ENCODE measurements at places on chromosomes 3 and 15. TPM values are rescaled to one million over a fixed set of nuclear protein-coding genes. Genes with fewer than 3 reads are reported as not detected.
A peak's percentile ranks its signal among the peaks of the same experiment; 100 is the strongest.

DNA sequence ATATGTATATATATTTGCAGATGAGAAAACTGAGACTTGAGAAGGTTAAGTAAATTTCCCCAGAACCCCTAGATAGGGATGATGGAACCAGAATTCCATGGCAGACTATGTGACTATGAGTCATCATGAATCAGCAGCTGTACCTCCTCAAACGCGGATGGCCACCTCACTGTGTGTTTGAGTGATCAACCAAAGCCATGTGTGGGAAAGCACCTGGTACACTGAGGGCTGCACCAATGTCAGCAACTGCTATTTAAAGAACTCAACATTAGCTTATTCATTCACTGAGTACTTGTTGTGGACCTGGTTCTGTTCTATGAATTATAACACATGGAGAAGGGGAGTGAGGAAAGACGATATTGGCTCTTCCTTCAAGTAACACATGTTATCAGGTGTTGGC, 377.0 kb downstream of the GAP43 start:
- ATAC-seq: peak; percentile 82

GRCh38 chr3:58361866-58362265, 29.2 kb downstream of the PXK start:
- no peak for ATAC-seq

DNA sequence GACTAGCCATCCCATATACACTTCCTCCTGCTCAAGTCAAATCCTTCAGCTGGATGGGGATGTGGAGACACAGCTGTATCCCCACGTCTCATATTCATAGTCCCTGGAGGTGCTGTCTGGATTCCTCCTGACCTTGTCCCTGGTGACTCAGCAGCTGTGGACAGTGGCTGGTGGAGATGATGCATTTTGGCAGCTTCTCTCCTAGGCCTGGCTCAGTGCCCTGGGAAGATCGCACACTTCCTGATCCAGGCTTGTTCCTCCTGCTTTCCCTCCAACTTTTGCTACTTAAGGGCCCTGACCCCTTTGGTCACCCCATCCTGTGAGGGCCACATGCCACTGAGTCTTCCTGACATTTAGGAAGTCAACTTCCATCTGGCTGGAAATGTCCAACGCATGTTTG, 44.4 kb downstream of the ADAMTSL3 start:
- ATAC-seq: no peak

- ATAC-seq: no peak
Measured at GRCh38 chr3:123229145-123229544, 27.4 kb downstream of the SEC22A start.

GRCh38 chr3:7112523-7113056, 251.7 kb downstream of the GRM7 start:
- ATAC-seq: no peak

- ATAC-seq: peak; percentile 30
Measured at GRCh38 chr15:65086680-65087111, 10.2 kb downstream of the KBTBD13 start.

DNA sequence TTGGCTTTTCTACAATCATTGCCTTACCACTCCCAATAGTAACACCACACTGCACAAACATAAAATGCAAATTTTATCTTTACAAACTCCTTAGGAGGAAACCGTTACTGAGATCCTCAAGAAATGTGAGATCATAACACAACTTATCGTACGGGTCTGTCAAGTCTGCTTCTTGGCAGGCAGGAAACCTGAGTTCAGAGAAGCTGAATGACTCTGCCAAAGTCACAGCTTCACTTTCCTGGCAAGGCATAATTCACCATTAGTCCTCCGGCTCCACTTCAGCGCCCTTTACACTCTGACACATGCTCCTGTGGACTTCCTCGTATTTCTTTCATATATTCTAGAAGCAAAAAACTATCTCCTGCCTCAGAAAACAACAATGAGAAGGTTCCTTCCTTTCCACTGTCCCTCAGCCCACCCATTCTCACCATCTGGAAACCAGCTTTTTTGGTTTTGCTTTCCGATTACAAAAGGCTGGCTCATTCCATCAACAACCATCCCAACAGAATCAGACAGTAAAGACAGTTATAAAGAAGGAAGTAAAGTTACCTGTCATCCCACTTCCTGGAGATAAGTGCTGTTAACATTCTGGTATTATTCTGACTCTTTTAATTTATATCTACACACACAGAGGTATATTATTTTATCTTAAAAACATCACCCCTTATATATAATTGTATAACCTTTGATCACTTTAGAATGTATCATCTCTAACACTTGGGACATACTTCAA, 223.4 kb downstream of the STT3B start:
- ATAC-seq: peak; percentile 81

DNA sequence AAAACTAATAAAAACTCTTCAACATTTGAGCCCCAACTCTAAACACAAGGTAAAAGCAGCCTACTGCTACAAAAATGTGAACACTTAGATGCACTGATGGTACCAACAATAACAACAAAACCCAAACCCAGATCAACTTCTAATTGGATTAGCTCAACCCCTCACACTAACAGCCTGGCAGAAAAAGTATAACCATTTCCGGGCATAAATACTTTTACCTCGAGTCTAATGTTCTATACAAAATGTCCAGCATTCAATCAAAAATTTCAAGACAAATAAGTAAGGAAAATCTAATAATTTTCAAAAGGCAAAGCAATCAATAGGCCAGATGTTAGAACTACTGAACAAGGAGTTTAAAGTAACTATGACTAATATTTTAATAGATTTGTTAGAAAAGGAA, 303.3 kb downstream of the ARRDC4 start:
- no peak for ATAC-seq

DNA sequence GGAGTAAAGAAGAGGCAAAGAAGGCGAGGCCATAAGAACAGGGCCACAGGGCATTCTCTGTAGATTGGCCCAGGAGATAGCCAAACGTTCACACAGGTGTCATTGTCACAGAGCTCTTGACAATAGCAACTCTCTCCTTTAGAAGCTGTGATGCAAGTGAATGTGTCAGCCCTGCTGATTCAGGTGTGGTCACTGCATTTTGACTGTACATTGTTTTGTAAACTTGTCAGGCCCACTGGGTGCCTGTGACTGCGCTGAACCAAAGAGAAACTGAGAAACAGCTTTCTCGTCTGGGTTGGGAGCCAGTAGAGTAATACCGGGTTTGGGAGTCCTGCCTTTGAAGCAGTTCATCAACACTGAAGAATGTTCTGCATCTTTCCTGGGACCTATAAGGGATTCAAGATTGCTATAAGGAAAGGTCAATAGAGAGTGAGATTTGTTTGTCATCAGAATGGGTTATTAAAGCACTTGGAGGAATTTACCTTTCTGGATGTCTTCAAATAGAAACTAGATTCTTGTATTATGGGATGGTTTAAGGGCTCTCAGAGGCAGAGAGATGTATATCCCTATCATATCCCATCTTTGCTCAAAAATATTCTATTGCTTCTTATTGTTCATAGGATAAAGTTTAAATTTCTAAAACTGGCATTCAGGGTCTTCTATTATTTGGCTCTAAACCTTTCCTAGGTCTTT, 45.4 kb downstream of the TMEM45A start:
- ATAC-seq: peak; percentile 83

GP5 gene
- 0.08 TPM for total RNA-seq

FES gene
- total RNA-seq: 3.8 TPM

ISLR2 gene
- 0.16 TPM for total RNA-seq

Data from esophagus mucosa (tissue), 1 donor.